Thymus (tissue), 14 donors: ENCODE measurements at places on chromosomes 3 and 15. TPM values are rescaled to one million over a fixed set of nuclear protein-coding genes. Genes with fewer than 3 reads are reported as not detected.

GRCh38 chr3:56725175-56725574 is 42.1 kb upstream of the TASOR start:
- DNase-seq: peak; percentile 19
- peaks cover 32% of the 10 kb centered on the region for H3K36me3 ChIP-seq
- peak overlapping the region; percentile 73 for H3K27ac ChIP-seq
- H3K27me3 ChIP-seq: no peaks in the 10 kb centered on the region

DNA sequence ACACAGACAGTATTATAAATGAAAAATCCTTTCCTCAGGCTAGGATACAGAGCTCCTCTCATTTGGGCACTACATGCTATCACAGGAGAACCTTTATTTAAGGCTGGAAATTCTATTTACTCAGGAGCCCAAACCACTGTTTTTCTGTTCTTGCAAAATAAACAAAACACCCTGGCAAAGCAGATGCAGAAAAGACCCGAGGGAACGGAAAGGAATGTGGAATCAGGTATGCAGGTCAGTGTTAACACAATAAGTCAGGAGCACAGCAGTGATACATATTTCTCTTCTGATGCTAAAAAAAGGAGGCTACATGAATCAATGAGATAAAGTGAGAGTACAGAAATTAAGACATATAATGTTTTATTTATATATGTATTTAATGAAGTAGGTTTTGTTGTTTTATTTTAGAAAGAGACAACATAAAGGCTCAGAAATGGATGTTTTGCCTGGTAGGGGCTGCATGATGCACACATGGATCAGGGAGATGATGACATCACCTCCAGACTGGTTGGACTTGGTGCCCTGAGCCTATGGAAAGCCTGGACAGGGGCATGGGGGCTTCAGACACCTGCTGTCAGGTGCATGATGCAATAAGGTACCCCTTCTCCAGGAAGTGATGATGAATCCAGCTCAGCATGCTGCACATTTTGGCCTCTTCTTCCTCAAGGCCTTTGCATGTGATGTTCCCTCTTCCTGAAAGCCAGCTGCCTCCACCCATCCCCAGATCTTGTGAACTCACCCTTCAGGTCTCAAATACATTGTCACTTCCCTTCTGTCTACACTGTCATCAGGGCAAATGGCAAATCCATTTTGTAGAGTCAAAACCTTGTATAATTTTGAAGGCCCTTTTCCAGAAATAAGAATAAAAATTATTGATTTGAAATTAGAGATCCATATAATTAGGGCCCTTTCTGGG is 19.1 kb upstream of the RBP1 start:
- DNase-seq: no peak
- H3K27me3 ChIP-seq: no peaks in the 10 kb centered on the region
- H3K27ac ChIP-seq: no peak overlapping the region
- H3K4me3 ChIP-seq: no peak overlapping the region

- H3K4me3 ChIP-seq: no peak overlapping the region
- H3K27ac ChIP-seq: peak overlapping the region; percentile 48
- no peak for DNase-seq
- no peaks in the 10 kb centered on the region for H3K36me3 ChIP-seq
- H3K27me3 ChIP-seq: no peaks in the 10 kb centered on the region
Measured at GRCh38 chr3:46380471-46381221, 9.9 kb downstream of the CCR5 start.

DNA sequence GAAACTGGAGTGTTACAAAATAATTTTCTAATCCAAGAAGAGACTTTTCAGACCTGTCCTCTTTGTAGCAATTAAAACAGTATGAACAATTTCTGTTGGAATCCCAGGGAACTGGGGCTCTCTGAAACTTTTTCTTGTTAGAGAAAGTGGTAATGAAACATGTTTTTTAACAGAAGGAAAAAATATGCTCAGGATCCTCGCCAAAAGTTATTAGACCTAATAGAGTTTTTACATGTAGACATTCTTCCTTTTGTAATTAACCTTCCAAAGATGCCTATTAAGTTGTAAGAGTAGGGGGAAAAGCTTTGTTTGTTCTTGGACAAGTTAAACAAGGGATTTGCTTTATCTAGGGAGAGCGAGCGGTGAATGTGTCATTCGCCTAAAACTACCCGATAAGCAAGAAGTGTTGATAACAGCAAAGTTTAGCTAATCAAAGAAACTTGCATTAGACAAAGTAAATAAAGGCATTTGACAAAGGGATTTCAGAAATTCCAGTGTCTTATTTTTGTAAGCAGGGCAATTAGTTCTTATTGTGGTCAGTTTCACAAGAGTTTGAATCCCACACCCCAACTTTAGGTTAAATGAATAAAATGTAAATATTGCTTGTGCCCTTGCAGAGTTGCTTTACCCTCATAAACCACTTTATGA is 2.3 kb downstream of the RARB start:
- H3K4me3 ChIP-seq: no peak overlapping the region
- no peak overlapping the region for H3K27ac ChIP-seq
- H3K4me1 ChIP-seq: peaks cover 3% of the 10 kb centered on the region
- peaks cover 56% of the 10 kb centered on the region for H3K27me3 ChIP-seq

DNA sequence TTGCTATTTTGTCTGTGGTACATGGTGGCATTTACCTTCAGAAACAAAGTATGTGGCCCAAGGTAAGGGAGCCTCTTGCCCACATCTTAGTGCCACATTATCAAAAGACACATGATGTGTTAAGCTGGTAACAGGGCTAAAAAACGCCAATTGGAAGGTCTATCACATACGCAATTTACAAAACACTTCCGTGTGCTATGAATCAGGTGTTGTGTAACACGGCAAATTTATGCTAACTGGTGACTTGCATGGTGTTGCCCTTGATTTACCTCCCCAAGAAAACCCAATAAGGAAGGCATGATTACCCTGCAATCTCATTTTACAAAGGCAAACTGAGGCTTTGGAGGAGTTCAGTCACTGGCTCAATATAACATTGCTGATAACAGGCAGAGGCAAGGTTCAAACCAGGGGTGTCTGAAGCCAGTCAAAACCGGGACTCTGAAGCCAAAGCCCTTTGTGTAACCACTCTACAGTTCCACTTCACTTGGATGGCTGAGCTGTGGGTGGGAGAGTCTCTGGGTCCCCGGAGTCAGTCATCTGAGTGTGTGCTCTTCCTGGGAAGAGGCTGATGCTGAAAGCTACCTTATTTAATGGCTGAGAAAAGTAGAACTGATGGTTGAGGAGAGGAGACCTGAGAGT is 103.9 kb upstream of the BCL6 start:
- H3K4me1 ChIP-seq: no peaks in the 10 kb centered on the region
- H3K36me3 ChIP-seq: no peaks in the 10 kb centered on the region
- H3K4me3 ChIP-seq: no peak overlapping the region
- H3K27ac ChIP-seq: no peak overlapping the region
- DNase-seq: no peak

Gene GASK1A
- 1.0 TPM for polyA plus RNA-seq
